CD8-positive, alpha-beta memory T cell (primary cell): ENCODE measurements at places on chromosomes 1 and 21.

- H3K27me3 ChIP-seq: no peaks in the 10 kb centered on the region
- H3K4me3 ChIP-seq: no peak overlapping the region
- H3K36me3 ChIP-seq: no peaks in the 10 kb centered on the region
- no peak for DNase-seq
Observed at GRCh38 chr1:14332158-14332557, 266.3 kb upstream of the KAZN start.

GRCh38 chr1:168303716-168304540 is 23.3 kb downstream of the TBX19 start:
- DNase-seq: no peak
- H3K4me3 ChIP-seq: no peak overlapping the region
- no peaks in the 10 kb centered on the region for H3K27me3 ChIP-seq

DNA sequence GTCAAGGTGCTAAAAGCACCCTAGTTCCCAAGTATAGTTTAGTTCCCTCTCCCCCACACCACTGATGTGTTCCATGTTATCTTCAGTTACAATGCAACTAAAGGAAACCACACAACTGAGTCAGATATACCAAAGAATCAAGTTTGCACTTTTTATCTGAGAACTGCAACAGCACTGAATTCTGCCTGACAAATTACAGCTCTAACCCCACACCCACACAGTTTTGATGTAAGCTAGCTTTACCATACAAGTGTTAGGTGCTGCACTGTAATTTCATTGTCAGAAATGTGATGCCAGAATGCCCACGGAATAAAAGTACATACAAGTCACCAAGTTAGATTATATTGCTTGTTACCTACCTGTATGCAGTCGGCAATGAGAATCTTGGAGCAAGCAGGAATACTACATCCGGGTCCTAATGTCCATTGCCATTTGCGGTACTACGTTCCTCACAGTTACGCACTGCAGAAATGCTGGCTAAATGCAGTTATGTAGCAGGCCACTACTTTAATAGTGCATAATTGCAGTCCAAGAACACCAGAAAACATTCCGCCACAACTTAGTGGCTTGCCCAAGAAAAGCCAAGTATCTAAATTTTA is 12.1 kb downstream of the SFPQ start:
- peaks cover 52% of the 10 kb centered on the region for H3K4me1 ChIP-seq
- H3K36me3 ChIP-seq: peaks cover 86% of the 10 kb centered on the region
- H3K27me3 ChIP-seq: no peaks in the 10 kb centered on the region
- no peak overlapping the region for H3K27ac ChIP-seq

- no peaks in the 10 kb centered on the region for H3K27me3 ChIP-seq
- H3K36me3 ChIP-seq: peaks cover 35% of the 10 kb centered on the region
- no peaks in the 10 kb centered on the region for H3K4me1 ChIP-seq
- no peak for DNase-seq
- H3K27ac ChIP-seq: no peak overlapping the region
Observed at GRCh38 chr21:37136261-37136660, 63.2 kb downstream of the TTC3 start.

GRCh38 chr1:194014014-194014413 is 827.6 kb upstream of the B3GALT2 start:
- no peaks in the 10 kb centered on the region for H3K27me3 ChIP-seq
- DNase-seq: no peak
- H3K4me3 ChIP-seq: no peak overlapping the region
- no peak overlapping the region for H3K27ac ChIP-seq

- no peak overlapping the region for H3K4me3 ChIP-seq
- peaks cover 3% of the 10 kb centered on the region for H3K36me3 ChIP-seq
- no peak overlapping the region for H3K27ac ChIP-seq
- H3K27me3 ChIP-seq: no peaks in the 10 kb centered on the region
- peaks cover 37% of the 10 kb centered on the region for H3K4me1 ChIP-seq
- DNase-seq: no peak
Observed at GRCh38 chr1:25478633-25479032, 47.9 kb downstream of the MACO1 start.

DNA sequence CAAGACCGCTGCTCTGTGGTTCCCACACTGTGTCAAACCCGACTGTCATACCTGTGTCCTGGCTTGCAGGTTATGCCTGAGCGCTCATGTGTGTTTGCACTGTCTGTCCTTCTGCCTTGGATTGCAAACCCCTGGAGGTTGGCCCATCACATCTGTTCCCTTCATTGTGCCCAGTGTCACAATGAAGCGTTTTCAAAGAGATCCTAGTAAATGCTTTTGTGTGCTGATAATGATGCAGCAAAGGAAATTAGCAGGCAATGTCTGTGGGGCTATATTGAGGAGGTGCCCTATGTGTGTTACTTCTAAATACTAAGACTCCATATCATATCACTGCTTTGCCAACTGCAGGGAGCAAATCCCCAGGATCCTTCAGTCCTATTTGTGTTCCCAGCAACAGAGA is 424.4 kb upstream of the NFIA start:
- no peaks in the 10 kb centered on the region for H3K27me3 ChIP-seq
- no peak overlapping the region for H3K4me3 ChIP-seq
- no peak overlapping the region for H3K27ac ChIP-seq
- H3K36me3 ChIP-seq: no peaks in the 10 kb centered on the region

GRCh38 chr1:227234998-227235405 is 83.3 kb downstream of the CDC42BPA start:
- H3K4me3 ChIP-seq: no peak overlapping the region
- no peak overlapping the region for H3K27ac ChIP-seq
- no peaks in the 10 kb centered on the region for H3K36me3 ChIP-seq
- H3K4me1 ChIP-seq: no peaks in the 10 kb centered on the region
- DNase-seq: no peak

DNA sequence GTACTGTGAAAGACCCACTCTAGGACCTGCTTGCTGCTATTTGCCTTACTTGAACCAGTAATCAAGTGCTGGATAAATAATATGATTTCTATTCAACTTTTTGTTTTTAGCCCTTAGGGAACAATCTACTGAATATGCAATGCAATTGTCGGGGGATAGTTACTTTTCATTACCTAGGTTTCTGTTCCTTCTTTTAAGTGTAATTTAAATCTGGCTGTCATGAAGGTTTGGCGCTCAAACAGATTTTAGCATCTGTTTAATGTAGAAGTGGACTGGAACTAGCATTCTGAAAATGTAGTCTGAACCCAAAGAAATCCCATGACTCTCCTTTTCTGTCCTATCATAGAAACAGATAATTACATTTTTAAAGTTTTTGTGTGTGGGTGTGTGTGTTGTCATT is 4.8 kb downstream of the MGST3 start:
- no peaks in the 10 kb centered on the region for H3K36me3 ChIP-seq
- no peak for DNase-seq
- H3K27me3 ChIP-seq: no peaks in the 10 kb centered on the region
- no peak overlapping the region for H3K4me3 ChIP-seq
- H3K4me1 ChIP-seq: peaks cover 13% of the 10 kb centered on the region
- H3K27ac ChIP-seq: no peak overlapping the region

- no peaks in the 10 kb centered on the region for H3K36me3 ChIP-seq
- DNase-seq: no peak
- no peaks in the 10 kb centered on the region for H3K27me3 ChIP-seq
Observed at GRCh38 chr1:41712081-41712480, 206.6 kb downstream of the HIVEP3 start.

- H3K4me1 ChIP-seq: no peaks in the 10 kb centered on the region
- H3K27me3 ChIP-seq: no peaks in the 10 kb centered on the region
- no peak overlapping the region for H3K4me3 ChIP-seq
- no peak for DNase-seq
- no peak overlapping the region for H3K27ac ChIP-seq
Observed at GRCh38 chr1:121459235-121459634, 274.5 kb downstream of the SRGAP2C start.

GRCh38 chr1:216900116-216900620 is 176.9 kb upstream of the ESRRG start:
- no peak for DNase-seq
- no peak overlapping the region for H3K27ac ChIP-seq
- H3K4me3 ChIP-seq: no peak overlapping the region
- H3K4me1 ChIP-seq: no peaks in the 10 kb centered on the region
- H3K27me3 ChIP-seq: no peaks in the 10 kb centered on the region

DNA sequence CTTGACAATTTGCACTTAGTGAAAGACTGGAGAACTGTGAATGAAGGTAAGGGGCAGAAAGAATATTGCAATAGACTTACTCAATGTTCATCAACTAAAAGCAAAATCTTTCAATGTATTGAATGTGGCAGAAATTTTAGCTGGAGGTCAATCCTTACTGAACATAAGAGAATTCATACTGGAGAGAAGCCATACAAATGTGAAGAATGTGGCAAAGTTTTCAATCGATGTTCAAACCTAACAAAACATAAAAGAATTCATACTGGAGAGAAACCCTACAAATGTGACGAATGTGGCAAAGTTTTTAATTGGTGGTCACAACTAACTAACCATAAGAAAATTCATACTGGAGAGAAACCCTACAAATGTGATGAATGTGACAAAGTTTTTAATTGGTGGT is 80.7 kb downstream of the JMJD4 start:
- H3K4me3 ChIP-seq: no peak overlapping the region
- H3K27ac ChIP-seq: no peak overlapping the region
- no peak for DNase-seq

DNA sequence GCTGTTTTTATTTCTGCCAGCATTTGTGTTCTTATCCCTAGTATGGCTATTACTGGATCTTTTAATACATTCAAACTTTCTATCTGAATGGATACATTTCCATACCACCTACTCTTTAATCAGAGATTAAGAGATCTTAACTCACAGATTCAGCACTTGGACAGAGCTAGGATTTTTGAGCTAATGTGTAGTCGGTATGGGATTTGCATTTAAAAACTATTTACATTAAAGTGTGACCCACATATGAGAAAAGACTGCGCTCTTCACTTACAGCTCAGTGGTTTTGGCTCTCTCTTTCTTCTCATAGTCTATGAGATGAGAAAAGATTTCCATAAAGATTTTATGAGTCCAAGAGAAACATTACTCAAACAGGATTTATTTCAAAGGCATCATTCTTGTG is 16.4 kb downstream of the HMGB4 start:
- H3K27ac ChIP-seq: no peak overlapping the region
- no peak for DNase-seq
- H3K4me1 ChIP-seq: no peaks in the 10 kb centered on the region
- H3K4me3 ChIP-seq: no peak overlapping the region

DNA sequence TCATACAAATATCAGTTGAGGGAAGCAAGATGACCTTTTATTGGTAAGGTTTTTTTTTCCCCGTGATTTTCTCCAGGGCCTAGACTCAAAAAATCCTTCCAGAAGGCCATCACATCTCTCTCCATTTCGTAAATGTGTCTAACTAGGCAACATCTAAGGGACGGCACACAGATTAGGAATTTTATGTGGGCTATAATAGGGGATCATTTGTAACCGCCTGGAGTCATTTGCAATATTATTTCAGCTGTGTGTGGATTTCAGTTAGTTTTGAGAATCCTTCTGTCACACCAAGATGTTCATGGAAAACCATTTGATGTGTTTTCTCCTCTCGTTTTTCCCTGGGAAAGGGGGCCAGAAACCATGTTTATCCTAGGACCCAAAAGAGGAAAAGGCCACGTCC is 63.1 kb downstream of the ATP5PO start:
- H3K27me3 ChIP-seq: no peaks in the 10 kb centered on the region
- H3K36me3 ChIP-seq: no peaks in the 10 kb centered on the region
- no peak overlapping the region for H3K27ac ChIP-seq
- no peaks in the 10 kb centered on the region for H3K4me1 ChIP-seq
- no peak overlapping the region for H3K4me3 ChIP-seq
- no peak for DNase-seq

- no peak for DNase-seq
- H3K4me3 ChIP-seq: no peak overlapping the region
- no peaks in the 10 kb centered on the region for H3K36me3 ChIP-seq
- H3K27me3 ChIP-seq: no peaks in the 10 kb centered on the region
- H3K4me1 ChIP-seq: no peaks in the 10 kb centered on the region
Observed at GRCh38 chr1:211183747-211184313, 49.9 kb upstream of the KCNH1 start.

DNA sequence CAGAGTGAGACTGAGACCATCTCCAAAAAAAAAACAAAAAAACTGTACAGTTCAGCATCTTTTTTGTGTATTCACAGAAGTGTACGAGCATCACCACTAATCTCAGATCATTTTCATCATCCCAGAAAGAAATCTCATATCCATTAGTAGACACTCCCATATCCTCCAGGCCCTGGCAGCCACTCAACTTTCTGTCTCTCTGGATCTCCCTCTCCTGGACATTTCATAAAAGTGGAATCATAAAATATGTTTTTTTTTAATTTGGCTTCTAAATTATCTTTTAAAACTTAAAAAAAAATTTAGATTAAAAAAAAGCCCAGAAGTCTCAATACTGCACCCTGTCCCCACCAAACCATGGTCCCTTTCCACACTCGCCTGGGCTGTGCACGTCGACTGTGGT is 22.1 kb downstream of the RIPPLY3 start:
- DNase-seq: no peak
- no peaks in the 10 kb centered on the region for H3K36me3 ChIP-seq
- no peaks in the 10 kb centered on the region for H3K27me3 ChIP-seq

- no peaks in the 10 kb centered on the region for H3K36me3 ChIP-seq
- H3K27ac ChIP-seq: no peak overlapping the region
- DNase-seq: no peak
- H3K4me1 ChIP-seq: no peaks in the 10 kb centered on the region
Observed at GRCh38 chr1:238409191-238409850, 518.6 kb upstream of the ZP4 start.

DNA sequence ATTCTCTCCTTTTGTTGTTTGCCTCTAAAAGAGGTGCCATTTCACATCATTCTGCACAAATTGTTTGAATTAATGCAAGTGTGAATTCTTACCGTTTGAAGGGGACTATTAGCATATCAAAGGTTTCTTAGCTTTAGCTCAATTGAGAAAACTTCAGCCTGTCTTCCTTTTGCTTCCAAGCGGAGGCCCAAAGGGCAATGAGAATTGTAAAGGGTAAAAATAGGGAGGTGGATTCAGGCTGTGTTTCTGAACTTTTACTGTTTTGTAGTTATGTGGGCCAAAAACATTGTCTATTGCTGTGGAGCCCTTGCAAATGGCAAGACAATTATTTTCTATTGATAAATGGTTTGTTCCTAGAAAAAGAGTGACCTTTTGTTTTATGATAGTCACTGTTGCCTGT is 3.6 kb downstream of the ADGRL2 start:
- H3K4me1 ChIP-seq: no peaks in the 10 kb centered on the region
- no peaks in the 10 kb centered on the region for H3K36me3 ChIP-seq
- H3K27ac ChIP-seq: no peak overlapping the region
- no peak overlapping the region for H3K4me3 ChIP-seq
- DNase-seq: no peak

DNA sequence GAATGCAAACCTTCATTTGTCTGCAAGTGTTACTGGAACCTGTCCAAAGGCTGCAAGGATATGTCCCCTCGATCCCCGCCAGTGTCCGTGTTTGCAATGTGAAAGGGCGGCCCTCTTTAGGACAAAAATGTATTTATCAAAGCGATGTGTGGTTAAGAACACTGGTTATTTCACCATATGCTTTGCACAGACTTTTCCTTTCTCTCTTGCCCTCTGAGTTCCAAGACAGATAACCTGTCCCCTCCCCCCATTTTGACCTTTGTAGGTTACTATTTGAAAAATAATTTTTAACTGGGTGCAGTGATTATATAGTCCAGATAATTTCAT is 1.8 kb downstream of the CHRM3 start:
- H3K27ac ChIP-seq: no peak overlapping the region
- H3K4me1 ChIP-seq: no peaks in the 10 kb centered on the region
- H3K36me3 ChIP-seq: no peaks in the 10 kb centered on the region
- peaks cover 12% of the 10 kb centered on the region for H3K27me3 ChIP-seq
- no peak for DNase-seq

- no peaks in the 10 kb centered on the region for H3K27me3 ChIP-seq
- H3K36me3 ChIP-seq: no peaks in the 10 kb centered on the region
- no peaks in the 10 kb centered on the region for H3K4me1 ChIP-seq
Observed at GRCh38 chr21:39805983-39806382, 61.0 kb downstream of the IGSF5 start.

- no peak for DNase-seq
- H3K36me3 ChIP-seq: no peaks in the 10 kb centered on the region
- H3K27me3 ChIP-seq: peaks cover 3% of the 10 kb centered on the region
- H3K4me3 ChIP-seq: no peak overlapping the region
Observed at GRCh38 chr1:162985816-162986435, 83.2 kb upstream of the RGS4 start.
